Stimulated activated naive CD4-positive, alpha-beta T cell treated with Interleukin-2 at 50 U/mL for 16 hours (primary cell): ENCODE measurements at places on chromosomes 11 and 22.

DNA sequence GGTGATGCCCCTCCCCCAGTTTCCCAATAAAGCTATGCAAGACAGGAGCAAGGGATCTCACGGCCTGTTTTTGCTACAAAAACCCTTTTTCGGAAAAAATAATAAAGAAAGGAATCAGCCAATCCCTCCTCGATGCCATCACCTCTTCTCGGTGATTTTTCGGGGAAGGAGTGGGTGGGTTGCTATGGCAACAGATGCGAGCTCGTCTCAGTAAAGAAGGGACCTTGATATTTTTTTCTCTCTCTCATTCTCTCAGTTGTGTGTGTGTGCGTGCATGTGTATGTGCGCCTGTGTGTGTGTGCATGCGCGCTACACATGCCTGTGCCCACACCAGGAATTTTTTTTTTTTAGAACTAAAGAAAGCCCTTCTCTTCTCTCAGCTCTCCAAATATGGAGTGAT is 3.8 kb upstream of the NPAS4 start:
- DNase-seq, result no peak

DNA sequence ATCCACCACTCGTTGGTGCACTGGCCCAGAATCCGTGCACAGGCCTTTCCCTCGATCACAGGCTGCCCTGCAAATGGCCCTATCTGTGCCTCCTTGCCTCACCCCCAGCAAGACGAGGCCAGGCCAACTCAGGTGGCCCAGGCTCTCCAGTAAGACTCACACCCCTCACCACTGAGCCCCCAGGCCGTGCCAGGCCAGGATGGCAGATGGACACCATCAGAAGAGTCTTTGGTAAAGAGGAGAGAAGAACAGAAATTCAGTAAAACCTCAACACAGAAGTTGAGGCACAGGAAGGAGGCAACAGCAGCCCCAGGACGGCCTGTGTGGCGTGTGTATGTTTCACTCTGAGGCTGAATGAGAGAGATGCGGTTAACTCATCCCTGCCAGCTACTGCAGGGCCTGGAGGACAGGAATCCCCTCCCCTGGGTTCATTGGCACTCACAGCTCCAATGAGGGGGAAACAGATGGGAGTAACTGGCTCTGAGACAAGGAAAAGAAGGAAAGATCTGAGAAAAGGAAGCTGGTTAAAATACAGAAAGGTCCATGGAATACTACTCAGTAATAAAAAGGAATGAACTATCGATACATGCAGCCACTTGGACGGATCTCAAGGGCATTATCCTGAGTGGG is 54.1 kb upstream of the WNT11 start:
- no peak for DNase-seq

DNA sequence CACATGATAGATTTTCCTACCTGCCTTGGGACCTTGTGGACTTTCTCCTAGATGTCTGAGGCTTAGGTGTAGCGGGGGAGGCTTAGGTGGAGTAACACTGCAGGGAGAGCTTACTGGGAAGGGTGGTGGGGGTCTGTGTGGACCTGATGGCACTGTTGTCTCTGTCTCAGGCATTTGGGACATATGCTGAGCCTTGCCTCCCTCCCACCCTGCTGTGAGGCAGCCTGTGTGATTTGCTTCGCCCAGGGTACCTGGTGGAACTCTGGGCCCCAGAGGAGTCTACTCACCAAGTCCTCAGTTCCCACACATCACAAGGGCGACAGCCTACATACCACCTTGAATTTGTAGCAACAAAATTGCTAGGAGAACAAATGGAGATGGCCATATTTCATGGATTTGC is 80.7 kb downstream of the CEP164 start:
- DNase-seq, result no peak

- DNase-seq, result no peak
Measured at GRCh38 chr22:20868025-20868962, 9.5 kb downstream of the SNAP29 start.

DNA sequence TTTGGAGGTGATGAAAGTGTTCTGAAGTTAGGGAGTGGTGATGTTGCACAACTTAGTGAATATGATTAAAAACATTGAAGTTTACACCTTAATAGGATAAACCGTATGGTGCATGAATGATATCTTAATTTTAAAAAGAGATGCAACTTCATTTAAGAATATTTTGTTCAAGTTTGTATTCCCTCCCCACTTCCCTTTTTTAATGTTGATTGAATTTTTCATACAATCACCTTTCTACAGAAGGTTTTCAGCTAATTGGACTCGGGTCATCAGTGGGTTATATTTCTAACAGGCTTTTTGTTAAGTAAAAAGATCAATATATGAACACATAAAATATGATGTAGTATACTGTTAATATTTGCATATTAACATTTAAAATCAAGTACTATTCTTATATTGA is 72.6 kb downstream of the DDIAS start:
- no peak for DNase-seq

- no peak for DNase-seq
Measured at GRCh38 chr11:128279866-128280265, 307.5 kb downstream of the ETS1 start.
